ENCODE measurements at places on chromosomes 12 and 14.

- DNase-seq: peak; percentile 41
These were observed 682 bp upstream of the TRIP11 start for GRCh38 chr14:92040431-92041051.

- DNase-seq: no peak
These were observed 72.9 kb downstream of the PPP2R5C start for GRCh38 chr14:101834397-101834796.

DNA sequence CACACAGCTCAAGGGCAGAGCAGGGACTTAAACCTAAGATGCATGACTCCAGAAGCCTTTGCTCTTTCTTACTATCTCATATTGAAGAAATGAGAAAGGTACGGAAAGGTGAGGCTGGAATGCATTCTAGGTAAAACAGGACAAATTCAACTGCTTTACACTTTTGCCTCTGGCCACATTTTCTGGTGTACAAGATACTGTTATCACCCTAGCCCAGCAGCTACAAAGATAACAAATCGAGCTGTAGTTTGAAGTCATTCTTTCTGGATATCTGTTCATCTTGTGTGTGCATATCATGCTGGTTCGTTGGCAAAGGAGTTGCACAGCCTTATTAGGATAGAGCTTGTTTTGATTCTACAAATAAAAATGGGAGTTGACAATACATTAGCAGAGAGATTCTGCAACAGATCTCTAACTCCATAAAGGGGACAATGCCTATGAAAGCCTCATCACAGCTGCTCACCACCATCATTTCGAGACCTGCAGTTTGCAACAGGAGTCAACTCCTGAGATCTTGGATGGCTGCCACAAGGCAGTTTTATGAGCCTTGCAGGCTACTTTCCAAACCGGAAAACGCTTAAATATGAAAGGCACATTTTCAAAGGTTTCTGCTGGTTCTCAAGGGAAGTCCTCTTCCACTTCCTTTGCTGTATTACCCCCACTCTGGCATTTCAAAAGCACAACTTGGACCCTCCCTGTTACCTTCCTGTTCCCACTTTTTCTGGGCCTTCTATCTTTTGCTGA lies 64.9 kb downstream of the STXBP6 start:
- DNase-seq: no peak

DNA sequence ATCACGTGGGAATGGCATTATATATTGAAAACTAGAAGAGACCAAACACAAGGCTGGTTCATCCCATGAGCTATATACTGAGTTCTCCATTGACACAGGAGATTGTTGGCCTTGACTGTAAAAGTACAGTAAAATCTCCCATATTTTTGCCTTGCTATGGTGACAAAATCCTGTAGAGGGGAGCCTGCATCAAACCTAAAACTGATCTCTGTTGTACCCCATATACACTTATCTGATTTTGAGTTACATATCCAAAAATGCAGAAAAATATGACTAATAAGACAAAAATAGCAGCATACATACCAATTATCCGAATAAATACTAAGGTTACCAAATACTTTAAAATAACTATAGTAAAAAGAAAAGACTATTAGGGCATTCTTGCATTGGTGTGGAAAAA lies 60.4 kb downstream of the TMTC3 start:
- DNase-seq: no peak

- no peak for DNase-seq
These were observed 73.0 kb upstream of the FICD start for GRCh38 chr12:108442067-108442466.

DNA sequence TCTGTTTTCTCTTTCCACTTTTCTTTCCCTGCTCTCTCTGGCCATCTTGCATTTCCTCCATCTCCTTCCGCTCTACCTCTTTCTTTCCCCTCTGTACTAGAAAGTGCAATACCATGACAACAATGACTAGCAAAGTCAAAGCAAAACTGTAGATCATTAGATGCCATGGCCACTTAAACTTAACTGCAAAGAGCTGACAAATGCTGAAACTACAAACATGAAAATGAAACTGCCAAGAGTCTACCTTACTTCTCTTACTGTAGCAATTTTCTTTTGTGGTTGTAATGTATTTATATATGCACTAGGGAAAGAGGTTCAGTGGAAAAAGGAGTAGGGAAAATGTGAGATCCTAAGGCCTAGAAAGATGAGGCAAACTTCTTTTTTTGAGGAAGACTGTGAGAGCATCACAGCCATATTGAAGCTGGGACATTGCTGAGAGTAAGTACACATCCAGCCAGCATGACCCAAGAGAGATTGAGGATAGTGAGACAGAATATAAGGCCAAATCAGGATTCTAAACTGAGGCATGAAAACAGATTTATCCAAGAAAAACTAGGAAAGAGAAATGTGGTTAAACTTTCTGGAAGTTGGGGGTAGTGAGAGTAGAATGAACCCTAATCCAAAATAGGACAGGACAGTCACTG lies 276.6 kb upstream of the NAV3 start:
- no peak for DNase-seq

GRCh38 chr14:88516861-88517357 lies 37.9 kb downstream of the PTPN21 start:
- DNase-seq: no peak

GRCh38 chr12:2823483-2823882 lies 11.0 kb downstream of the ITFG2 start:
- DNase-seq: no peak

DNA sequence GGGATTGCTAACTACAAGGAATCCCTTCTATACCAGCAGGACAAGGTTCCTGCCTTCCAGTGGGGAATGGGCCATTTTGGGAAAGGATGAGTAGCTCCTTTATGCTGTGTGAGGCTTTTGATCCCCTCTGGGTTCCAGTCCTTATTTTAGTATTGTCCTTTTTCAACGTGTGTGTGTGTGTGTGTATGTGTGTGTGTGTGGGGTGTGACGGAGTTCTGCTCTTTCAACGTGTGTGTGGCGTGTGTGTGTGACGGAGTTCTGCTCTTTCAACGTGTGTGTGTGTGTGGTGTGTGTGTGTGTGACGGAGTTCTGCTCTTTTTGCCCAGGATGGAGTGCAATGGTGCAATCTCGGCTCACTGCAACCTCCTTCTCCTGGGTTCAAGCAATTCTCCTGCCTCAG lies 27.4 kb downstream of the RAB35 start:
- DNase-seq: no peak

GRCh38 chr12:211142-211465 lies 2.9 kb downstream of the SLC6A12 start:
- DNase-seq: no peak

- DNase-seq: no peak
These were observed 225.1 kb upstream of the CRY1 start for GRCh38 chr12:107318556-107318805.

- peak; percentile 59 for DNase-seq
These were observed 1.3 kb downstream of the AHSA1 start for GRCh38 chr14:77459072-77459723.

DNA sequence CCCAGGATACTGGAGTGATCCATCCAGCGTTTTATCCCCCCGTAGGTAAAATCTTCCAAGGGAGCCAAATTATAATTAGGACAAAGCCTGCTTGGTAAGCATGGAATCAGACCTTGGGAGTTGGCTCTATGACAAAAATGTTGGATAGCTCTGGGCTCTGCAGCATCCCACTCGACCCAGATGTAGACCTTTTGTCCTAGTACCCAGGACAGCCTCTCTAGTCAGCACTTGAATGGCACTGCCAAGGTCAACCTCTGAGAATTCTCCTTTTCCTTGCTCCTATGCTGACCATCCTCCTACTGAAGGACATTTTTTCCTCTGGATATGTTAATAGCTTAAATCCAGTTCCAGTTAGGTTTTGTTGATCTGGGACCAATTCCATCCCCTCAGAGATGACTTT lies 104.7 kb upstream of the SLC35F4 start:
- DNase-seq: no peak

DNA sequence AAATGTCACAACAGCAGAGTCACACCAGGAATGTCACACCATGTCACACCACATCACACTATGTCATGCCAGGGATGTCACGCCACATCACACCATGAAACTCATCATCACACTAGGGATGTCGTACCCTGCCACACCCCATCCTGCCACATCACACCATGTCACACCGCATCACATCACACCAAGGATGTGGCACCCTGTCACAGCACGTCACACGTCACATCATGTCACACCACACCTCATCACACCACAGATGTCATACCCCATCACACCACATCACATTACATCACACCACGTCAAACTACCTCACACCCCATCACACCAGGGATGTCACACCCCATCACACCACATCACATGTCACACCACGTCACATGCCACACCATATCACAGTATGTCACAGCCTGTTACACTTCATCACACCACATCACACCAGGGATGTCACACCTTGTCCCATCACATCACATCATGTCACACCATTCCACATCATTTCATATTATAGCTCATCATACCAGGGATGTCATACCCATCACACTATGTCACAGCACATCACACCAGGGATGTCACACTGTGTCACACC lies 90.9 kb downstream of the TMEM121 start:
- no peak for DNase-seq

DNA sequence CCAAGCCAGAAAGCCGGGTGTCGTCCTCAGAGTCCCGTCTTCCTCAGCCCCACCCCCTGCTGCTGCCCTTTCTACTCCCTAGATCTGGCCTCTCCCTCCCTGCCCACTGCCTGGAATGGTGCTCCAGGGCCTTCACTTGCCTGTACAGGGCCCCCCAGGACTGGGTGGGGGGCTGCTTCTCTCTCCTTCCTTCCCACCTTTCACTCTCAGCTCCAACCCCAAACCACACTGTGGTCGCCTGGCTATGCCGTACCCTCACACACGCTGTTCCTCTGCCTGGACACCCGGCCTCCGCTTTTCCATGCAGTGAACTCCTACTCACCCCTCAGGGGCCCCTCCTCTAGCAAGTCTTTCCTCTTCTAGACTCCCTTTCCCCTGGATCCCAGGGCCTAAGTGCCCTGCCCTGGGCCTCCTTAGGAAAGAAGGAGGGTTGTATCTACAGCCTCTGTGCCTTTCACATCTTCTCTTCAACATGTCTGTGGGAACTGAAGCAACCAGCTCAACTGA lies 25.5 kb upstream of the DIO3 start:
- DNase-seq: no peak

DNA sequence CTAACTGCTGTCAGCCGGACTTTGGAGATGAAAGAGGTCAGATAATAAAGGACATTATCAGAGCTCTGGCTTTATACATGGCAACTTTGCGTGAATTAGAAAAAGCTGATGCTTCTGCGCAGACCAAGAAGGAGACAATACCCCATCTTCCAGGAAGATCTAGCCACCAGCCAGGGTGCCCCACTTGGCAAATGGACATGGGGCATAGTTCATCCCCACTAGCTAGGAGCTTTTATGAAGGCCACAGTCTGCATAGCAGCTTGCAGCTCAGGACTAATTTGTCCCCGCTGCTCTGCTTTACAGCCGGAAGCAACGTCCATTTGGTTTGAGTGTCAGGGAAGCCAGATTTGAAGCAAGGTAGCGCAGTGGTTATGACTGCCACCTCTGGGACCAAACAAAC lies 101.0 kb downstream of the TMEM132C start:
- no peak for DNase-seq

DNA sequence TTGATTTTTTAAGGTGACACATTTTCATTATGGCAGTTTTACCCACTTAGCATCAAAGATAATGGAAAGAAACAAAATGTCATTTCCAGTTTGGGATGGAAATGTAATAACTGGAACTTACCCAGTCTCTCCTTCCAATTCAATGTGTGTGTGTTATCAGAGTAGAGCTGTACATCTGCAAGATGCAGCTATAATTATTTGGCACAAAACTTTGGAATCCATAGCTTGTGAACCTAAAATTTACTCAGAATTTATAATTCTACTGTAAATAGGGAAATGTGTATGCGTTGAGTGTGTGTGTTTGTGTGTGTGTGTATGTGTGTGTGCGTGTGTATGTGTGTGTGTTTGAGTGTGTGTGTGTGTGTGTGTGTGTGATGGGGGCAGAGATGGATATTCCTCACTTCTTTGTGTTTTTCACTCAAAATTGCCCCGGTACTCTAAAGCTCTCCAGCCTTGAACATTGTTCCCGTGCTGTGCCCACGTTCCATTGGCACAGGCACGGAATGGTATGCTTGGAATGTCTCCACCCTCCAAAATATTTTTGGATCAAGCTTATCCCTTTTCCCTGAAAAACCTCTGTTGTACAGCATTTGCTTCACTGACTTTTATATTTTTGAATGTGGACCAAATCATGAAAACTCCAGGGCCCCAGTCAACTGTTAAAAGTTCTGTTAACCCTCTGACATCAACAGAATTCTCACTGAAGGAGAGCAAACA lies 150.2 kb upstream of the BMP4 start:
- no peak for DNase-seq

GRCh38 chr14:61476754-61477410 lies 155.5 kb downstream of the PRKCH start:
- DNase-seq: no peak

GRCh38 chr12:75981247-75982168 lies 50.1 kb downstream of the PHLDA1 start:
- DNase-seq: no peak

DNA sequence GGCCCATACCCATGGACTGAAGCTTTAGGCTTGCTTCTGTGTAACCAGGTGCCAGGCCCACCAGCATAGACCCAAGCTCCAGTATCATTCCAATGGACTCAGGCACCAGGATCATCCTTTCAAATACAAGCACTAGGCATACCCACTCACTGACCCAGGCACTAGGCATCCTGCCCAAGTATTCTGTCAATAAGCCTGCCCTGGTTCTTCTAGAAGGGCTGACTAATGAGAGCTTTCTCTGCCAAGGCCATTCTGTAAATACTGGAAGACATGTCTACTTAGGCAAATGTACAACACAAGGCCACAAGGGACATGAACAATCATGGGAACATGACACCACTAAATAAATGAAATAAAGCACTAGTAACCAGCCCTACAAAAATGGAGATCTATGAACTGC lies 352.2 kb downstream of the FSCB start:
- no peak for DNase-seq

DNA sequence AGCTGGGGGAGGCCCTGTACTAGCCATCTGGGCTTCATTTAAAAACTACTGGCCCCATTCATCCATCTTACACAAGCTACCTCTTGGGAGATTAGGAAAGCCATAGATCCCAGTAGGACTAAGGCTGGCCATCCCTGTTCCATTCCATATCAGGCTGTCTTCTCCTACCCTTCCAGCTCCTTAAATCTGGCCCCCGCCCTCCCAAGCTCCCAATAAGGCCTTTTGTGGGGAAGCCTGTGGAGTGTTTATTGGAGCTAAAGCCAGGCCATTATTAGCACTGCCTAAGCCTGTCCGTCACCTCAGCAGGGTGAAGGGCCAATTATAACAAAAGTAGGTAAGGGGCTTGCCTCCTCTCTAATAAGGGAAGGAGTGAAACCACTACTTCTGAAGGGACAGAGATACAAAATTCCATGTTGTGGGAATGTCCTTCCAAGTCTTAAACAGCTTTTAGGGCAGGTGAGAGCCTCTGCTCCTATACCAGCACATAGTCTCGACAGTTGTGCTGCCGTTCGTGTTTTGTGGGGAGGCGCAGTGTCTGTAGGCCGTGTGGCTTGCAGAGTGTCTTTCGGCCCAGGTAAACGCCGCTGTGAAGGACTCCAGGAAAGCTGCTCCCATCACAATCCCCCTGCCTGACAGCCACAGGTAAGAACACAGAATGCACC lies 3.7 kb downstream of the MYL6 start:
- DNase-seq: no peak

- DNase-seq: no peak
These were observed 30.2 kb upstream of the TESC start for GRCh38 chr12:117129391-117129790.

GRCh38 chr12:130701402-130701744 lies 14.7 kb downstream of the RIMBP2 start:
- DNase-seq: no peak

- DNase-seq: no peak
These were observed 3.7 kb upstream of the AQP6 start for GRCh38 chr12:49969027-49969426.

Data from NCI-H526 (cell line).